RWPE1 (cell line): ENCODE measurements at places on chromosomes 6 and 20.

- no peak for DNase-seq
Measured at GRCh38 chr6:167524261-167525111, 199.6 kb downstream of the TTLL2 start.

GRCh38 chr6:131107151-131107550 lies 28.1 kb upstream of the AKAP7 start:
- DNase-seq = no peak

- DNase-seq = no peak
Measured at GRCh38 chr6:161833099-161833860, 559.4 kb upstream of the AGPAT4 start.

DNA sequence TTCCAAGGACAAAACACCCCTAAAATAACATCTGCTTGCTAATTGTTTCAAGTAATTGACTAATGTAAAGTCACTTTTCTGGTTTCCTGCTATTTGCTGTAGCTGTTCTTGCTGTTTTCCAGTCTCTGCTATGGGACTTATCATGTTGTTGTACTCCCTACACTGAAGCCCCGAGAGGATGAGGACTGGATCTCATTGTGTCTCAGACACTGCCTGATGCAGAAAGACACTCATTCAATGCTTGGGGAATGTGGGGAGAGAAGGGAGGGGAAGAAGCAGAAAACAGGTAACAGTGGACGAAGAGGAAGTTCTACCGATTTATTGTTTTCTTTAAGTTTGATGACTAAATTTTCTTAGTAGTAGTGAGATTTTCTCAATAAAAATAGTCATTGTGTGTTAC lies 79.8 kb downstream of the DOK5 start:
- DNase-seq = no peak

GRCh38 chr20:41154436-41155176 lies 17.3 kb downstream of the PLCG1 start:
- DNase-seq = no peak

- DNase-seq = no peak
Measured at GRCh38 chr6:32627249-32627648, 10.0 kb upstream of the HLA-DQA1 start.

- DNase-seq = no peak
Measured at GRCh38 chr6:129586815-129587214, 123.2 kb downstream of the ARHGAP18 start.
